Ureter (tissue), 1 donor: ENCODE measurements at places on chromosomes 3 and 15. TPM values are rescaled to one million over a fixed set of nuclear protein-coding genes. Genes with fewer than 3 reads are reported as not detected.

CHRNA7 gene
- total RNA-seq = 8.3 TPM

CEMIP gene
- 0.23 TPM for total RNA-seq

KIF15 gene
- total RNA-seq = 0.83 TPM

CCDC191 gene
- total RNA-seq = 16.0 TPM

SNX33 gene
- 34.2 TPM for total RNA-seq

- DNase-seq = no peak
Observed at GRCh38 chr3:177333533-177334520, 136.5 kb upstream of the TBL1XR1 start.

DNA sequence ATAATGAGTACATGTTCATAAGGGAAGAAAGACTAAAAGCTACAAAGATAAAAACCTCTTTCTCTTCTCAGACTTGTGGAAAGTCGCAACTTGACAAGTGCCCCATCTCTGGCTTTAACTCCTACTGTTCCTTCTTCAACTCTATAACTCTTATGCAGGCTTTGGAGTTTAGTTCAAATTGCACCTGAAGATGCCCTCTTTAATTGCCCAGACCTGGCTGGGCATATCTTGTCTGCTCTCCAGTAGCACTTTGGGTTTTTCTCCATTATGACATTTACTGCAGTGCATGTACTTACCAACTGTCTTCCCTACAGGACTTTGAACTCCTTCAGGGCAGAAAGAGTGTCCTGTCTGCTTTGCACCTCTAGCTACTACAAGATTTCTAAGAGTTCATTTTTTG lies 32.4 kb downstream of the DGKG start:
- no peak for DNase-seq

DNA sequence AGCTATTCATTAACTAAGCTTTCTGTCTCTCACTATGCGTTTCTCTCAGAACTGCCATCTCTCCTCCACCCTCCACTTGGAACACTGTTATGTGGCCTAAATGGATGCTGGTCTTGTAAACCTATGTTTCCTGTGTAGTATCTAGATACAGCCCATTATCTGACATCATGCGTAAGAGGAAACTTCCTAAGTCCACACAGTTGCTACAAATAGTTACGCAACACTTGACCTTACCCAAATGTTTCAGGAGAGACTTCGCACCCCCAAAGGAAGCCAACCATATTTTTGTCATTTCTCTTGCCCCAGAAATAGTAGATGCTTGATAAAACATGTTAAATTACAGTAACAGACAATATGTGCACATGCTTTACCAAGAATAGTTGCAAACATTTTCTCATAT lies 87.2 kb upstream of the TPRG1 start:
- DNase-seq = no peak

DNA sequence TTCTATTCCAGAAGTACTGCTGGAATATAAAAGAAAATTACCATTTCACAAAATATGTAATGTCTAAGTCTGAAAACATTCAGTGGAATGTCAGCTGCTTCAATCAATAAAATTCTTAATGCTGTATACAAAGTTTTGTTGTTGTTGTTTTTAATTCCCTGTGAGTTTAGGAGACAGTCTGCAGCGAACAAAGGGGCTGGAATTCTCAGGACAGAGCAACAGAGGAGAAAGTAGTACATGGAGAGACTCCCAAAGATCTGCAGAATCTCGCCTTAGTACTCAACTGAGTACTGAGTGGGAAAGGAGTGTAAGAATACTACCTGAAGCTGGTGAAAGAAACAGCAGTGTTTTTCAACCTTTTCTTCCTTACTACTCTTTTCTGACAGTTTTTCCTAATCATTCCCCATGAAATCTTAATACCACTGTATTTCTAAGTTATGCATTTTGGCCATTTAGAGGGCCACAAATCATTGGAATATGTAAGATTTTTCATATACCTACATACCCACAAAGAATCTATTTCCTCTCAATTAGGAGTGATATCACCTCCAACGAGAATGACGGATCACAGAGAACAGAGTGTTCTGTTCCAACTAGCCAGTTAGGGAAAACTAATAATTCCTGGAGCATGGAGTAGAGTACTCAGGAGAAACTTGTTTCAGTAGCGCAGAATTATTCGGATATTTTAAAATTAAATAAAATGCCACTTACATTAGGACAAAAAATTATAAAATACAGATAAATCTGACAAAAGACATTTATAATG lies 16.0 kb downstream of the ANKRD28 start:
- no peak for DNase-seq

DNA sequence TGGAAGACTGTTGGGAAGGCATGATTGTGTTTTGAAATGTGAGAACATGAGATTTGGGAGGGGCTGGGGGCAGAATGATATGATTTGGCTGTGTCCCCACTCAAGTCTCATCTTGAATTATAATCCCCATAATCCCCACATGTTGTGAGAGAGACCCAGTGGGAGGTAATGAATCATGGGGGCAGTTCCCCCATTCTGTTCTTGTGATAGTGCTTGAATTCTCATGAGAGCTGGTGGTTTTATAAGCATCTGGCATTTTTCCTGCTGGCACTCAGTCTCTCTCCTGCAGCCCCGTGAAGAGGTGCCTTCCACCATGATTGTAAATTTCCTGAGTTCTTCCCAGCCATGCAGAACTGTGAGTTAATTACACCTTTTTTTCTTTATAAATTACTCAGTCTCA lies 430.5 kb downstream of the OTOL1 start:
- DNase-seq = no peak
